ENCODE measurements at places on chromosomes 6 and 20.

DNA sequence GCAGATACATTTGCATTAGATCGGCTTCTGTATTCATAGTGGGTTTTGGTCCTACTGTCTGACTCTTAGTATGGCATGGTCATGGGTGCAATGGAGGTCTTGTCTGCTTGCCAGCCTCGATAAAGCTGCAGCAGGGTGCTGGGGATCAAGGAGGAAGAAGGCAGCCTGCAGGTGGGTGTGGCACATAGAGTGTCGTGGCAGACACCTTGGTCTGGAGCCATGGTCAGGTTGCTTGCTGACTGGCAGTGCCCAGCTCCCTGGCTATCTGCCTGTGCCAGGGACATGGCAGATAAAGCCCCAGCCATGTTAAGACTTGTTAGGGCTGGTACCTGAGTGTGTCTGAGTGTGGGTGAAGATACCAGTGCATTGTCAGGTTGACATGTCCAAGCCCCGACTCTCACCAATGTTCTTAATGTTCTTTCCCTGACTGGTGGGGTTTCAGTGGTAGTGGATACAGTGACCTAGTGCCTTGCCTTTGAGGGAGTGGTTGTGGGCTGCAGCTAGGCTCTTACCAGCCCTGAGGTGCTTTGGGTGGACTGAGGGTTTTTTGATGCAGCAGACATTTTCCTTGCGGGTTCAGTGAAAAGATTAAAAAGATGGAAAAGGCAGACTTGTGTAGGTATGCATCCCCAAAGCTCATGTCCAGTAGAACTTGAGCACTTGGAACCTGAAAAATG, 1.8 kb downstream of the FAM83D start:
- DNase-seq, result no peak

GRCh38 chr6:52576392-52577021, 353 bp downstream of the TRAM2 start:
- peak; percentile 25 for DNase-seq

GRCh38 chr6:170346649-170347048, 40.1 kb downstream of the FAM120B start:
- no peak for DNase-seq

DNA sequence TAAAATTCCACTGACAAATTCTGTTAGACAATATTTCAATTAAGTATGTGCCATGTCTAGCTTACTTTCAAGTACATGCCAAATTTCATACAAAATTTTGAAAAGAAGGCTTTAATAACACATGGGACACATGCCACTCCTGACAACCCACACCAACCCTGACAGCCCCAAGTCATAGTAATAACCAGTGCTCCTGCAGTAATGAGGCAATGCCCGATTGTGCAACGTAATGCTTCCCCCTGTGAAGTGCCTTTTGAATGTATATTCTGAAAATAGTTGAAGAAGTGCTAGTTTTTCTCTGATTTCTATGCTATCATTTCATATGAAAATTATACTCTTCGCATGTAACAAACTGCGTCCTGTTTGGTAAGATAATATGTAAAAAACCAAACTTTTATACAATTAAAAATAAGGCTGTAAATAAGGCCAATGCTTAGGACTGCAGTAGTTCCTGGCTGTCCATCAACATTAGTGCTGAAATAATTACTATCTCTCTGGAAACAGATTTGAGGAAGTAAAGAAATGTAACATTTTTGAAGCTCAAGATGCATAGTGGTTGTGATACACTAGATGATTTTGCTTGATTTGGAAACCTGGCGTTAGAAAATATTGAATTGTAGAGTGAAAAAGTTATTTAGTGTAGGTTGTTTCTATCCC, 125.8 kb upstream of the BCLAF1 start:
- DNase-seq, result no peak

GRCh38 chr6:352896-353470, 38.6 kb upstream of the IRF4 start:
- DNase-seq, result no peak

GRCh38 chr6:75170691-75171560, 34.9 kb downstream of the COL12A1 start:
- DNase-seq, result no peak

GRCh38 chr6:169289619-169290339, 36.1 kb upstream of the THBS2 start:
- no peak for DNase-seq
